ENCODE measurements at places on chromosomes 4 and X.

GRCh38 chrX:127030016-127030748 is 210.7 kb downstream of the PRR32 start:
- no peak for DNase-seq

GRCh38 chr4:77833126-77833724 is 14.1 kb upstream of the CNOT6L start:
- no peak for DNase-seq

DNA sequence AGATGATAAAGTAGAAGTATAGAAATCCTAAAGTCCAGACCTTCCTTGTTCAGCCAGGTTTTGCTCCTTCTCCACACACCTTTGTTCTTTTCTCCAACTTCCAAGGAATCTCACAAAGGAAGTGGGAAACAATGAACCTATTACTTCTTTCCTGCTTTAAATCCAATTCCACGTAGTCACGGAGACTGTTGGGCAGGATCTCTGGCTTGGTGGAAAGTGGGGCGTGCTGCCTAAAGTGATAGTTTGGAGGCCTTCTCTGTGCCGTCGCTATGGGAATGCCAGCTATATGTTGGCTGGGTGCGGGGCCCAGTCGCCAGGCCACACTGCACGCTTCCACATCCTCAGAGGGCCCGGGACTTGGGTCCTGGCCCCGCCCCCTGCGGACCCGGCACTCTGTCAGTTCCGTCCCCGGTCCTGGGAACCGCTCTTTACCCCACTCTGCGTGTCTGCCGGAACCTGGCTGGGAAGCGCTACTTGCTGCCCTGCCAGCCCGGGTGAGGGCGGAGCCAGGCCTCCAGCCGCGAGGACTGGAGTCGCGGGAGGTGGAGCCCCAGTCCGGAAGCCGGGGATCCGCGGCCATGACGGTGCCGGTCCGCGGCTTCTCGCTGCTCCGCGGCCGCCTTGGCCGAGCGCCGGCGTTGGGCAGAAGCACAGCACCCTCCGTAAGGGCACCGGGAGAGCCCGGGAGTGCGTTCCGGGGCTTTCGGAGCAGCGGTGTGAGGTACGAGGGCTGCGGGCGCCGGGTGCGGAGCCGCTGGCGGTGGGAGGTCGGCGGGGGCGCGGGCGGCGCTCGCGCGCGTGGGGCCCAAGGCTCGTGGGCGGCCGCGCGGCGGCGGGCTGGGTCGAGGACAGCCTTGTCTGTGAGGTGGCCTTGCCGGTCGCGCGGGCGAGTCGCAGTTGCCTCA is at the start of gene MTHFD2L:
TSS of gene MTHFD2L (plus strand) at position 558 of the 905 bp plus-strand sequence. CDS start at position 579, 21 bp downstream.
- peak; percentile 86 for DNase-seq

DNA sequence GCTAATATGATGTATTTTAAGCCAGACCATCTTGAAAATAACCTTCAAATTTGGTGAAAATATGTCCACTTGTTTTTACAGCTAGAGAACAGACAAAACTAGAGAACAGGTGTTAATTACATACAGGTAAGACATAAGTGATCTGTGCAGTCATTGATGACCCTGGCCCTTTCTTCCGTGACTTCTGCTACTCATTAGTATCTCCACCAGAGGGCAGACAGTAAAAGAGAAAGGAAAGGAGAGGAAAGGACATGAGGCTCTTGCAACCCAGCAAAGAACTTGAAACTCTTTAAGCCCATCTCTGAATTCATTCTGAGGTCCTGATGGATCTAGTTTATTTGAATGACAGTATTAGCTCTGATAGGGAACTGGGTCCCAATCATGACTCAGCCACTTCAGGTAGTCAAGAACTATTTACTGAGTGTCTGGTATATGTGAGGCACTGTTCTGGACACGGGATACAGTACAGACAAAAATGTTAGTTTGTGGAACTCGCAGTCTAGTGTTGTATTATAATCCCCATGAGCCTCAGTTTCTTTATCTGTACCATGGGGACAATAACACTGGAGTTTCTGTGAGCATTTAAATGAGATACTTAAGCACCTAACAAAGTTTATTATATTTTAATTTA is 121.0 kb upstream of the TEX13D start:
- DNase-seq: peak; percentile 1

DNA sequence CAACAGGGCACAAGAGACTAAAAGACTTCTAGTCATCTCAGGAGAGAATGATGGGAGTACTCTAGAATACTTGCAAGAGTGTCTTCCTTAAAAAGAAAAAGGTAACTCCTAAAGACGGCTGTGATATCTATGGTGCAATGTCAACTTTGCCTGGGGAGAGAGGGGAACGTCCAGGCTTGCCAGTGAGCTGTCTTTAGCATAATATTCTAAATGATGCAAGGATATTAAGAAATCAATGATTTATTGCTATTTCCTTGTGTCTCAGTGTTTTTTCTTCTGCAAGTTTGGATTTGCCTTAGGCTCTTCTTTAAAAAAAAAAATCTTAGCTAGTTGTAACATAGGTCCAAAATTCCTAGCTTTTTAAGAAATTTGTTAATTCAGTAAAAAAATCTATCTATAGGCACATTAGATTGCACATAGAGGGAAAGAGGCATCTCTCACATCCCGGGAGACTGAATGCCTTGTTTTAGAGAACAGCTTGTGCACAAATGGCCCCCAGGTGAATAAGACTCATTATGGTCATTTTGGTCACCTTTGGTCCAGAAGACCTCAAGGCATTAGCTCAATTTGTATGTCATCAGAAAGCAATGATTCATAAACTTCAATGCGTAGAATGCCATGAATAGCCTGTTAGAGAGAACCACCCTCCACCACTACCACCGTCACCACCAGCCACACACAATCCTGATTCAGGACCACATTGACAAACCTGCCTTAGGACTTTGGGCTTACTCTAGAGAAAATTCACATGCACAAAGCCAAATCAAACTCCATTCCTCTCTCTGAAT is 104.1 kb downstream of the PALLD start:
- no peak for DNase-seq

DNA sequence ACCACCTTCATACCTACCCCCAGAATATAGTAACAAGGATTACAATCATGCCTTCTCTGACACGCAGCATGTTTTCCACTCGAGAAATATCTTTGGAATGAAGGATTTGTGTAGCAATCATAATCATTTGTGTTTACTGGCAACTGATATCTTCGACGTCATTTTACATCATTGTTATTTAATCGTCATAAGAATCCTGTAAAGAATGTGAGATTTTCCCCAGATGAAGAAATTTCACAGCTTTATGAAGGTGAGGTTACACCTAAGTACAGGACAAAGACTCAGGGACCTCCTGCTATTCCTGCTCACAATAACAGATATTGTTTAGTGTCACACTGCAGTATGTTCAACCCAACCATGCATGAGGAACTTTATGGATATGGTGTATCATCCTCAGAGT is 198.2 kb upstream of the LDB2 start:
- no peak for DNase-seq

- no peak for DNase-seq
Measured at GRCh38 chr4:102518703-102519131, 17.6 kb downstream of the NFKB1 start.

DNA sequence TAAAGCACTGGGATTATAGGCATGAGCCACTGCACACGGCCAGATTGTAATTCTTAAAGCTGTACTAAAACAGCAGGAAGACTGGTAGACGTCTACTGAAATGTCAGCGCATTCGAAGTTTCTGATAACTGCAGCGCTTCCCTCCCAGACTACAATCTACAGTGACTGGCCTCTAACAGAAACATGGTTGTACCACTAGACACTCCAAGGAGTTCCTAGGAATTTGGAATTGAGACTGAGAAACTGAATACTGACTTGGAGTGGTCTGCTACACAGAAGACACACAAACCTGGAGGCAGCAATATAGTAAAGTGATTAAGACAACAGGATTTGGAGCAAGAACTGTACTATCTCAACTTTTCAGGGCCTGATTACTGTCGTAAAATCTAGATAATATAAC is 937 bp downstream of the HELQ start:
- no peak for DNase-seq

DNA sequence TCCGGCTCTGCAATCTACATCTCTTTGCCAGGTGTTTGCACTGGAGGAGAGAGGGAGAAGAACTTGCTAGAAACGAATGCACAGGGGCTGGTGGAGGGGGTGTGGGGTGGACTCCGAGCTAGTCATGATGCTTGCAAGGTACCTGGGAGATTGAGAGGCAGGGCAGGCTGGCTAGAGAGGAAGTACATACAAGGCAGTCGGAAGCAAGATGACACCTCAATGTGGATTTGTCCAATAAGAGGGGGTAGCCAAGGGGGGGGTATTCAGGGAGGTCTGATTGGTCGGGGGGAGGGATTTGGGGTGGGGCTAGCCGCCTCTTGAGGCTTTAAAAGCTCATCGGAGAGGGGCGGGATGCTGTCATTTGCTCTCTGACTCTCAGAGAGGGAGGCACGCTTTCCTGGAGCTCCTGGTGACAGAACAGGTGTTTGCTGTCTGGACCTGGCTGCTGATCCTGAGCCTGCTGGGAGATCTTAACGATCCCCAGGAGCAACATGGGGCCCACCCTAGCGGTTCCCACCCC is at the start of gene GPR50:
TSS of gene GPR50 (plus strand) at position 354 of the 520 bp plus-strand sequence. CDS start at position 492, 138 bp downstream.
- no peak for DNase-seq

DNA sequence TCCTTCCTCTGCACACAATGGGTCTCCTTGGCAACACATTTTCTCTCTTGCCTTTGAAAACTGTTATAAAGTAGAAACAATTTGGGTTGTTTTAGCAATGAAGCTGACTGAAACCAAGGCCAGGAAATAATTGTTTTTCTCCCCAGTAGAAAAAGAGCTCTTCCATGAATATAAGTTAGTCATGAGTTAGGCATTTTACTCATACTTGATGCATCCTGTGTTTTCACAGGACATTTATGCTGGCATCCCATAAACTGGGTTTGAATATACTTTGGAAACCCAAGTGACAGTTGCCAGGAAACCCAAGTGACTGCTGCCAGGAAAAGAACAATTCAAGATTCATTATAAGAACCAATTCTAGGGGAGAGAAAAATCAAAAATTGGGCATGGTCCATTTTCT is 128.6 kb upstream of the NPY2R start:
- no peak for DNase-seq

DNA sequence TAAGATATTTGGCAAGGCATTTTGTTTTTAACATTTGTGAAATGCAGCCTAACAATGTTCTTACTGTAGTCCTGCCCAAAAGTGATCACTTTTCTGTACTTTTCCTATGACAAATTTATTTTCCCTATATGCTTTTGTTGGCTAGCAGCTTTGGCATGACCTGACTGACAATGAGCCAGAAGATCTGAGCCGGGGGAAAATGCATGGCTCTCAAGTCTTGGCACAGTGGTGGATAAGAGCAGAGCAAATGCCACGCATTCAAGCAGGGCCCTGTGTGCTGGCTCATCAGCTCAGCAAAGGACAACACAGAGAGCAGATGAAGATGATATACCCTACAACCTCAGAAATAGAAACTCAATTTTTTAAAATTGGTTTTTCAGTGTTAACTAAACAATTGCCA is 187.3 kb downstream of the ANAPC10 start:
- no peak for DNase-seq

DNA sequence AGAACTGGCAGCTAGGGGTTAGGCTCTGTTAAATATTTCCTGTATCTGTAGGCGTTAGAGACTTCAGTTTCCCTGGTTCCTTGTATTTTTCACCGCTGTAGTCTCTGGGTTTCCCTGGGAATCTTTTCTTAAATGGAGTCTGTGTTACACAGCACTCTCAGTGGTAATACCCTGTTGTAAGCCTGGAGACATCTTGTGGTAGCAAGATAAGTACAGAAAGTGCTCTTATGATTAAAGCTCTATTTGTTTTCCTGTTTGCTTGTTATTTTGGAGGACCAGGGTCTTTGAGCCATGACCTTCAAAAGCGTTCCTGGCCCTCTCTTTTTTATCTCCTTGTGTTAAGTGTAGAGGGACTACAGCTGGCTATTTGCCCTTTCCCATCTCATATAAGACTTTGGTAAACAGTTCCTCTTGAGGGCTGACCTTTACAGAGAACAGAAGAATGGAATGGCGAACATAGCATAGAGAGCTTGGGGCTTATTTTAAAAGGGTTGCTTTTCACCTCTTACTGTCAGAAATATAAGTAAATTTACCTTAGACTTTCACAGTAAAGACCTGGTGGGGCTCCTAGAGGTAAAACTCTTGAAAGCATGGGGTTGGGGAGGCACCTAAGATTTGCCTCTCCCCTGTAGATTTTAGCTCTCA is 782.5 kb downstream of the FAT4 start:
- no peak for DNase-seq

- DNase-seq: no peak
Measured at GRCh38 chr4:15117270-15117946, 115.1 kb downstream of the CPEB2 start.

- DNase-seq: no peak
Measured at GRCh38 chrX:77446908-77447652, at the start of gene FGF16. TSS of gene FGF16 (plus strand) at chrX:77447389. CDS start at chrX:77447675, 286 bp downstream.

DNA sequence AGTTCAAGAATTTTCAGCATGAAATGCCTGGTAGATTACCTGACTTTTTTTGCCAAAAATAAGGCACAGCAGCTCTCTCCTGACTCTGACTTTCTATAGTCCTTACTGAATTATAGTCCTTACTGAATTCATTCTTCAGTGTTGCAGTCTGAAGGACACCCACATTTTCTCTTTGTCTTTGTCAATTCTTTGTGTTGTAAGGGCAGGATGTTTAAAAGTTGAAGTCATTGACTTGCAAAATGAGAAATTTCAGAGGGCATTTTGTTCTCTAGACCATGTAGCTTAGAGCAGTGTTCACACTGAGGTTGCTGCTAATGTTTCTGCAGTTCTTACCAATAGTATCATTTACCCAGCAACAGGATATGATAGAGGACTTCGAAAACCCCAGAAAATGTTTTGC is 168.0 kb downstream of the SOWAHB start:
- no peak for DNase-seq

GRCh38 chrX:3216581-3217180 is 129.8 kb downstream of the MXRA5 start:
- DNase-seq: no peak

DNA sequence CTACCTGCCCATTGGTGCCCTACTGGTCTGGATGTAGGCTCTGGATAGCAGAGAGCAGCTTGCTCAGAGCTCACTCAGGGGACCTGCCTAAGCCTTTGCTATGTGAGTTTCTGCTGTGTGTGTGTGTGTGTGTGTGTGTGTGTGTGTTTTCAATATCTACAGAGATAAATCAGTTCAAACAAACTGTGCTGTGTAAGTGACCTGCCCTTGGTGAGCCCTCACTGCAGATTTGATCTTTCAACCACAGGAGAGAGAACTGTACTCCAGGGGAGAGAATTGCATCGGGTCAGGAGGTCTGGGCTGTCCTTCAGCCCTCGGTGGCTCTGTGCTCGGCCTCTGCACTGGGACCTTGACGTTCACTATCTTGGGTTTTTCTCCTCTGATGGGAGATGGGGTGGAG is 35.0 kb upstream of the CDKN2AIP start:
- no peak for DNase-seq

- DNase-seq: no peak
Measured at GRCh38 chr4:127048376-127049044, 584.2 kb upstream of the INTU start.

GRCh38 chrX:142819461-142819860 is 206.3 kb upstream of the SPANXN4 start:
- no peak for DNase-seq

- no peak for DNase-seq
Measured at GRCh38 chr4:52187603-52188002, 136.5 kb downstream of the SPATA18 start.

DNA sequence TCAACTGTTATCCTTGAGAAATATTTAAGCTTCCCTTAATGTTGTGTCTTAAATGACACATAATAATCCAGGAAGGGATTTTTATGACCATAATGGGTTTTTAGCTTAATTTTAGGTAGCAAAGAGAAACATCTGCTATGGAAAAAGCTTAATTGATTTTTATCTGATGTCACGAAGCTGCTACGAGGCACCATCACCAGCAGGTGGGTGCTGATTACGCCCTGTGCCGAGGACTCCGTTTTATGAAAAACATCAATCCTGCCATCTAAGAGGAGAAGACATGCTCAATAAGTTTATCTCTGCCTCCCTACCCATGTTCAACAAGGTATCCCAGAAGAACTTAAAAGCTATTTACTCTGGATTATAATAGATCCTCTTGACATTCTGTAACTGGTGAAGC is 280.6 kb upstream of the ZFP42 start:
- no peak for DNase-seq

Measured in amniotic stem cell (primary cell).